Right lung (tissue), 10 donors: ENCODE measurements at places on chromosomes 13 and 19.

DNA sequence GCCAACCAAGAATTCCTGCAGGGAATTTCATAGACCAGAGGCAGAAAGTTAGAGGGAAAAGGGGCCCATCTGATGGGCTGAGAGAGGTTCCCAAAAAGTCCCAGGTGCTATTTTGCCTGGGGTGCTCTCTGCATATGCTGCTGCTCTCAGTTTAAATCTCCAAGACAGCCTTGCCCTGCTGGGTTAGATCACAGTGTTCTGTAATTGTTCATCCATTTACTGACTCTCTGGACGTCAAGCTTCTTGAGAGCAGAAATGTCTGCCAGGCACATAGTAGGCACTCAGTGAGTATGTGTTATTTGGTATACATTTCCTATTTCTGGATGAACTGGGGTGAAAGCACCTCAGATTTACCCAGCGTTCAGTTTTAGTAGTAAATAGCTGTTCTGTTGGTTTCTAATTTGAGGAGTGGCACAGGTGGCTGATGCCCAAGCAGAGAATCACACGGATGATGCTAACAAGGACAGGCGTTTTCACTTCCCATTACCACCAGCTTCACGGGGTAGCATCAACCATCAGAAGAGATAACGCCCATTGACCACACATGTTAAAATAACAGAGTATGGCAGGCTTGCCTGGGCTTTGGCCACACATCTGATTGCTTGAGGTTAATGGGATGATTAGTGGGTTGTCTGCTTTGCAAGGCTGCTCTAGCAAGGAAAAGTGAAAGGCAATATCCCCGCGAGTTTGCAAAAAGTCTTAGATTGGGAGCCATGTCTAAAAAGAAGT lies 161.1 kb downstream of the SLC7A1 start:
- DNase-seq, result no peak

DNA sequence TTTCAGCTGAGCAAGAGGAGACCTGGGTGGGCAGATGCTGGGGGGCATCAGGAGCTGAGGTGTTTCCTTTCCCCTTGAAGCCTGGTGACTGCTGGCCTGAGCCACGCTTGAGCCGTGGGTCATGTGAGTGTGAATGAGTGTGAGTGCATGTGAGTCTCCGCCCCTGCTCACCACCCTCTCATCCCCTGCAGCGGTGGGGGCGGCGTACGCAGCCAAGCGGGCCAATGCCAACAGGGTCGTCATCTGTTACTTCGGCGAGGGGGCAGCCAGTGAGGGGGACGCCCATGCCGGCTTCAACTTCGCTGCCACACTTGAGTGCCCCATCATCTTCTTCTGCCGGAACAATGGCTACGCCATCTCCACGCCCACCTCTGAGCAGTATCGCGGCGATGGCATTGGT lies 5.2 kb downstream of the B3GNT8 start:
- DNase-seq, result no peak

- DNase-seq, result no peak
Observed at GRCh38 chr13:28489524-28489931, 5.4 kb downstream of the FLT1 start.

DNA sequence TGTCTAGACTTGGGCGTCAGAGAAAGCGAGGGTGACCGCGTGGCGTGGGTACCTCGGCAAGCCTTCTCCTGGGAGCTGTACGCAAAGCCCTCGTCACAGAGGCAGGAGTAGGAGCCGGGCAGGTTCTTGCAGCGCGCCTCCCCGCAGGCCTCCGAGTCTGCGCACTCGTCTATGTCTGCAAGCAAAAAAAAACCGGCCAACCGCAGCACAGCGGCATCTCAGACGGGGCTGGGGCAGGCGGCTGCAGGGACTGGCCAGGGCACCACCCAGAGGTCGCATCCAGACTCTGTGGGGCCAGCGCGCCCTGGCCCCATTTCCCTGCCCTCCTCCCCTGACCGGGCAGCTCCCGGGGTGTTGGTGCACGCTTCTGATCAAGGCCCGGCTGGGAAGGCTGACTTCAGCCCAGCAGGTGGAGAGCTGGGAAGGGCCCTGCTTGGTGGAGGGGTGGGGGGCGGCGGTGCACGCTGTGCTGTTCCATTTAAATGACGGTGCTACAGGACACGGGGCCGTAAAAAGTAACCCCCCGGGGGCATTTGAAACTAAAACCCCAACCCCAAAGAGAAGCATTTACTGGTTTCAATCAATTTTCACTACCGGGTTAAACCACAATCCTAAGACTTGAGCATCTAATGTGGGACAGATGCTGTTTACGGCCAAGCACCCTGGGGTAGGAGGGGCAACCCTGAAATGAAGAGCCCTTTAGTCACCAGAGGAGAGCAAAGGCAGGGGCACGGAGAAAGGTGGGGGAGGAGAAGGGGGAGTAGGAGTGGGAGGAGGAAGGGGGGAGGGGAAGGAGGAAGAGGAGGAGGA lies 28.2 kb downstream of the GAS6 start:
- no peak for DNase-seq

- DNase-seq, result no peak
Observed at GRCh38 chr13:38693168-38693567, 6.3 kb downstream of the FREM2 start.

DNA sequence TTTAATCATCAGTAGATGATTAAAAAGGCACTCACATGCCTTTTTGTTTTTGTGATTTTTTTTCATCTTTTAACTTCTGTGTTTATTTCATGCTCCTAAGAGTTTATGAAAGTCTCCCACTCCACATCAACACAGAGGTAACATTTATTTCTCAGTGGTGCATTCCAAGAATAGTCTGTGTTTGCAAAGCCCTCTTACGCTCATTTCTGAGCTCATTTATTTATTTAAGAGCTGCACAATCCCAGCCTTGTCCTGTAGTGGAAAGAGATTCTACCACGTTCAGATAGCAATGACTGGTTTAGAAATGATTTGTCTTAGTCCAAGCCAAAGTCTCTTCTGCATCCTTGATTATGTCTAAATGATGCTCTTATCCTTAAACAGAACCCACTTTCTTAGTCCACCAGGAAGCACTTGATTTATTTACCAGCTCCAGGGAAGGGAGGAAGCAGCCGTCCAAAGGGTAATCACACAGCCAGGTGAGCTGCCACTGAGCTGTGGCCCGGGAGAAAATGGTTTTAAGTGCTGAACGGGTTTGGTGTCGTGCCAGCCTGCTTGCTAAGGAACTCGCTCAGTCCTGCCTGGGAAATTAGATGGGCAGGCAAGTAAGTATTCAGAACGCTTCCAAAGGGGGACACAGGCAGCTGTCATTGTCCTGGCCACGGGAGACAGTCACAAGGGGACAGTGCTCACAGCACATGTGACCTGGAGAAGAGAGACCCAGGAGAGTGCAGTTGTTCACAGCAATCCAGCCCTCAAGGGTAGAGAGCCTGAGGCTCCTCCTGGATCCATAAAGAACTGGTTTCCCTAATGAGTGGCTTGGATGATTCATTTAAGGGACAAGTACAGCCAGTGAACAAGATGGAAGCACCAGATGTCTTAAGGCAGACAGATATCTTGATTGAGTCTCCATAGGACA lies 131.8 kb upstream of the WASF3 start:
- peak; percentile 42 for DNase-seq

DNA sequence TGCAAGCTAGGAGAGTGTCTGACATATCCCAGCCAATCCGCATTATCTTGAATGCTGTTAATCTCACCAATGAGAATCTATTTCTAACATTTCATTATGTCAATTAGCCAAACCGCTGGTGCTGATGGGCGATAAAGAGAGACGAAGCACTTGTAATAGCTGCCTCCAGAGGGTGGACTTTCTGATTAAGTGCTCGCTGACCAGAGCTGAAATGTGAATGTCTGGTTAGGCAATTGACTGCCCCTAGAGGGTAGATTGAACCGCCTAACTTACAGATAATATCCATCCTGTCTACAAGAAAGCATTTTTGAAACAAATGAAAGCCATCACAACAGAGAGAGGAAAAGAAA lies 552 bp upstream of the GRWD1 start:
- DNase-seq, result peak; percentile 83

GRCh38 chr13:49271264-49271663 lies 23.5 kb downstream of the CDADC1 start:
- DNase-seq, result no peak

GRCh38 chr13:92362717-92363116 lies 863.9 kb upstream of the GPC6 start:
- peak; percentile 16 for DNase-seq

DNA sequence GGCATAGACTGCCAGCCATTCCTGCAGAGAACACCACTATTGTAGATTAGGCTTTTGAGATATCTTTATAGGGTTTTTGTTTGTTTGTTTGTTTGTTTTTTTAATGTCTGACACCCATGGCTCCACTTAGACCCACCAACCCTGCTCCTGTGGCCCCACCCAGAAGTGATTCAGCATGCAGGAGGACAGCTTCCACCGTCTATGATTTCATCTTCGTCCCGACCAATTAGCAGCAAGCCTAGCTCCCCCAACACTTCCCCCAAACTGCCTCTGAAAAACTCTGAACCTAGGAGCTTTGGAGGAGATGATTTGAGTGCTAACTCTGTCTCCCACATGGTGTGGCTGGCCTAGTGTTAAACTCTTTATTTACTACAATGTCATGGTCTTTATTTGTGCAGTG lies 108.3 kb upstream of the RXFP2 start:
- no peak for DNase-seq

DNA sequence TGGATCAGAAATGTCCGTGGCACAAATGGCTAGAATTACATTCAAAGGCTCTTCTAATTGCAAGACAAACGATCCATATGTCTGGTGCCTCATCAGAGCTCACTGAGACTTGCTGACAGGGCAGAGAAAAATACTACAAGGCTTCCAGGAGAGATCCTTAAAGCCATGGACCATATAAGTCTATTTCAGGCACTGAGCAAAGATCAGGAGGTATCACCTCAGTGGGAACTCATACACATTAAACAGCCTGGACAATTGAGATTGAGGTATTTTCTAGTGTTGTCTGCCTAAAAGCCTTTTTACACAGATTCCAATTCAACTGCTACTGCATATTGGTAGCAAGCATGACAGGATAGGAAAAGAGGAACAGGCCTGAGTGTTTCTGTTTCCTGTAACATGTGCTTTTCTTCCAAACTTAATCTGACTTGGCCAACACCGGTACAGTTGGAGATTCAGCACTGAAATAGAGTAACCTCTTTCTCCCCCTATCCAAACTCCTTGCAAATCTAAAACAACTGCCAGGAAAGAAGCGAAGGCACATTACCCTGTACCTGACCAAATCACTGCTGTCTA lies 65.9 kb downstream of the SERP2 start:
- DNase-seq, result no peak

GRCh38 chr19:19570571-19570970 lies 32.5 kb downstream of the CILP2 start:
- DNase-seq, result no peak

- peak; percentile 87 for DNase-seq
Observed at GRCh38 chr19:1028062-1028926, 1.9 kb downstream of the CNN2 start.

DNA sequence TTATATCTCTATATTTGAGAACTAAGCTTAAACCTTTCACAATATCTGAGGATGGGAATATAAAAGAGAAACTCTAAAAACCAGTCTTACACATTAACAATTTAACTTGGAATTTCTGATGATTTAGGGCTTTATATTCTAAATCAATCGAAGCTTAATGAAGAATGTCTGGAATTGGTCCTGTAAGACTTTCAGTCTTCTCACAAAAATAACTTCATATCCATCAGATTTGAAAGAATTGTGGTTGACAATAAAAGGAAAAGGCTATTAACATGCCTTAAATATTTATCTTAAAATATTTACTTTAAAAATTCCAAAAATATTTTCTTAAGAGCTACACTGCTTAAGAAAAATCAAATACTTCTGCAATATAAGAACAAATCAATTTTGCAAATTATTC lies 27.3 kb downstream of the MYCBP2 start:
- DNase-seq, result no peak

GRCh38 chr19:51441410-51442390 lies 16.6 kb downstream of the SIGLEC8 start:
- no peak for DNase-seq

GRCh38 chr13:75960538-75960994 lies 324.4 kb downstream of the LMO7 start:
- DNase-seq, result no peak

DNA sequence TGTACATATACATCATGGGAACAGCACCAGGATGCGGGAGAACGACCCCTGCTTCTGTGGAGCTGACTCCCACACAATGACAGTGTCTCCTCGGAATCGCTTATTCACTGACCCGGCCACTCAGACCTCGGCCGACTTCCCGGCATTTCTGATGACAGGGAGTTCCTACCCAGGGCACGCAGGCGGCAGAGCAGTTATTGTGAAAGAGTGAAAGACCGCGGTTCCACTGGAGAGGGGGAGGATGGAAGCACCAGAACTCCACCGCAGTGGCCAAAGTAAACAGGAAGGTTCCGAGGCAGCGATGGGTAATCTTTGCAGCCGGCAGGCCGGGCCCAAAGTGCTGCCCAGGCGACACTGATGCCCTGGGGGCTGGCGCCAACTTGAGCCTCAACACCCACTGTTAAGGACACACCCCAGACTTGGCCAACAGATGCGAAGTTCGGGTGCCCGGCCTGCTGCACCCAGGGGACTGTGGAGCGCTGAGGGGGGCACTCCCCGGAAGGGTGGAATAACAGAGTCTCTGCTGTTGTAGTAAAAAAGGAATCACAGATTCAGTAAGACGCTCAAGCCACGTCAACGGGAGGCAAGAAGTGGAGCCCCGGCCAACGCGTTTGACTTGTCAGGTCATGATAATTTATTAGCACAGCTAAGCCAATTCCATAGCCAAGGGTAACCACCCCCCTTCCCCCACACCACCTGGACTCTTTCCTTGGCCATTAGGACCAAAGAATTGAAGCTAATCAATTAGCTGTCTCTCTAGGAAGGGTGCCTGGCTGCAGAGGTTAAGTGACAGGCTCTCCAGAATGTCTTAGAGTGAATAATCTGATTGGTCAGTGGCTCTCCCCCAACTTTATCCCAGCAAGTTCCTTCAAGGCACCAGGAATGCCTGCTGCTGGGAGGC lies 5.8 kb downstream of the MLLT1 start:
- peak; percentile 61 for DNase-seq

- DNase-seq, result peak; percentile 48
Observed at GRCh38 chr13:32310134-32310706, 4.9 kb downstream of the ZAR1L start.

GRCh38 chr19:16325641-16326400 lies 1.2 kb downstream of the KLF2 start:
- no peak for DNase-seq

GRCh38 chr13:104759069-104759468 lies 1692.9 kb upstream of the SLC10A2 start:
- no peak for DNase-seq

GRCh38 chr19:29320618-29321017 lies 107.7 kb upstream of the UQCRFS1 start:
- DNase-seq, result no peak

GRCh38 chr19:8576273-8576993 lies 809 bp downstream of the MYO1F start:
- DNase-seq, result no peak
